ENCODE measurements at places on chromosomes 12 and 14. TPM values are rescaled to one million over a fixed set of nuclear protein-coding genes. Genes with fewer than 3 reads are reported as not detected.

GRCh38 chr12:121240484-121241101 is 30.7 kb downstream of the P2RX4 start:
- DNase-seq = no peak

DNA sequence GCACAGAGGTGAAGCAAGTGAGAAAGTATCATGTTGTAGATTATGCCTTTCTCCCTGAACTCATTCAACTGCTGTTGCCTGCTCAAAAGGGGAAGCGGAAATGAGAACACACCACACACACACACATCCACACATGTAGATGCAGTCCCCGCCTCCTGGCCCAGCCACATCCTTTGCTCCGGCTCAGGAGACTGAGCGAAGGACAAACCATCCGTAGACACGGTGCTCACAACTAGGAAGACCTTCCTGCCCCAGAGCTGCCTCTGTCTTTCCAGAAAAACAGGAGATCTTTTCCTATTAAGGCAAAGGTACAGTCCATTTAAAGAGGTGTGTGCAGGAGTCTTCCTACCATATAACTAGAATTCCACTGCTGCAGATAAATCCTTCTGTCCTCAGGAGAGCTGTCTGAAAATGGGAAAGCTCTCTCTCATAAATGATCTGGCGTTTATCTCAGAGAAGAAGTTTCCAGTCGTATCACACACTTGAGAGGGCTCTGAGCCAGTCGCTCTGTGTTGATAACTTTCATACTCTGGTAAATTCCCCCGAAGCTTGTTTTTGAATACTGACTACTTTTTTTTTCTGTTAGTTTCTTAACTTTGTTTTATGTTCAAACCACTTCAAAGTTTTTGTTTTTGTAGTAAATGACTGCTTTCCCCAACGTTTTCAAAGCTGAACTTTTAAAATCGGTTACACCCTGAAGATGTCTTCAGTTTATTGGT is at the start of gene TESPA1:
TESPA1 (minus strand) TSS at position 105 of the 719 bp plus-strand sequence. CDS start 10,200 bp downstream, outside the sequence.
- DNase-seq = no peak

GRCh38 chr14:56322531-56322930 is 204.3 kb downstream of the PELI2 start:
- DNase-seq = no peak

- no peak for DNase-seq
These were observed 125.4 kb upstream of the DIO2 start for GRCh38 chr14:80336608-80337106.

DNA sequence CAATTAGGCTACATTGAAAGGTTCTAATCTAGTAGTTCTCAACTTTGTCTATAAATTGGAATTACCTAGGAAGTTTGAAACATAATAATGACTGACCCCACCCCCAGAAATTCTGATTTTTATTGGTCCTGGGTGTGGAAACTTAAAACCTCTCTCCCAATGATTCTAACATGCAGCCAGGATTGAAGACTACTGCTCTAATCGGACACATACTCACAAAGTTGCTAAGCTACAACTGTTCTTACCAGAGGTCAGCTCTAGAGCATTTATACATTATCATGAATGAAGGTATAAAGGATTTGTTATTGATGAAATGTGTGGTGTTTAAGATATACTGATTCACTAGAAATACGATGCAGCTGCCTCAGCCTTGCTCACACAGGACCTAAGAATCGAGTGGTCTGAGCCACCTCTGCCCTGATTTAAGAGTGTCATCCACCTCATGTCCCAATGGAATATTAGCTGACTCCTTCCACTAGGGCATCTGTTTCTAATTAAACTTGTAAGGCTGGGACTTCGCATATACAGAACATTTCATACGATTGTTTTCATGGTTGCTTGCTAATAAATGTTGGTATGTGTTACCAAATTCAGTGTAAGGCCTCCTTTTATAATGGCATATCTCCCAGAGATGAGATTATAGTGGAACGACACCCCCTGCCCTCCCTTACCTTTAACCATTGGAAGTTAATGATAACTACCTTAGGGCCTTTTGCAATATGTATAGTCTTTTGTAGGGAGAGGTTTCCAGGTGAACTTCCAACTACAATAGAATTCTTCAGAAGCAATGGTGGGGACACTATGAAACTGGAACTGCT is 410.8 kb upstream of the PDE3A start:
- no peak for DNase-seq

DNA sequence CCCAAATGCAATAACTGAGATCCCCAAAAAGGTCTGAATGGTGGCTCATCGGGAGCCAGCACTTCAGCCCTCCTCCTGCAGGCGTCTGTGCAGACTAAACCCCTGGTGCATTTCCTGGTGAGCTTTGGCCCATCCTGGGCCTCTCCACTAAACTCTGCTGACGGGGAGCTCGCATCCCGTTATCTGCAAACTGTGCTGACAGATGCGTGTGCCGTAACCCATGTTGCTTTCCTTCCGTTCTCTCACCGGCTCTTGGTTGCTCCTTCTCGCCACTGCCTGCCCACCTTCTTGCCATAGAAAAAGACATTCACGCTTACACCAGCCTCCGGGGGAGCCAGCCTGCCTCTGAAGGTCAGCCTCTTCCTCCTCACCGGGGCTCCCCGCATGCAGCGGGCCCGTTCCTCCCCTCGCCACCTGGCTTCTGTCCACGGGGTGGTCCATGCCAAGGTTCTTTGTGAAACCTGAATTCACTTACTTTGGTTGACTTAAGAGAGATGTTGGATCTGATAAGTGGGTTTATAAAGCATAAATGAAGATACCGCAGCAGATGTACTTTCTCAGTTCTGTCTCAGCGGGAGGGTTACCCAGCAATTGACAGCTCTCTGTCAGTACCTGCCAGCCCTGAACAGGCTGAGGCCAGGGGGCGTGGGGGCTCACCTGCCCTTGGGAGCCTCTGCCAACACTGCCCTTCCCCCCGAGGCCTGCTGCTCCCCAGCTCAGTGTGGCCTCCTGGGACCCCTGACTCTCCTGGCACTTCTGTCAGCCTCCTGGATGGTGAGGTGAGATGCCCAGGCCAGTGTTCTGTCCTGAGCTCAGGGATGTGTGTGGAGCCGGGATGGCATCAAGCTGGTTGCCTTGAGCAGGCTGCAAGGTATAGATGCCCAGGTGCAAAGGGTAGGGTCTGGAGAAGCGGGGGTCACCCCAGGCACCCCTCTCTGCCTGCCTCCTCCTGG is 14.2 kb downstream of the ZFYVE21 start:
- no peak for DNase-seq

- no peak for DNase-seq
These were observed 13.4 kb downstream of the TNFAIP2 start for GRCh38 chr14:103136388-103137271.

DNA sequence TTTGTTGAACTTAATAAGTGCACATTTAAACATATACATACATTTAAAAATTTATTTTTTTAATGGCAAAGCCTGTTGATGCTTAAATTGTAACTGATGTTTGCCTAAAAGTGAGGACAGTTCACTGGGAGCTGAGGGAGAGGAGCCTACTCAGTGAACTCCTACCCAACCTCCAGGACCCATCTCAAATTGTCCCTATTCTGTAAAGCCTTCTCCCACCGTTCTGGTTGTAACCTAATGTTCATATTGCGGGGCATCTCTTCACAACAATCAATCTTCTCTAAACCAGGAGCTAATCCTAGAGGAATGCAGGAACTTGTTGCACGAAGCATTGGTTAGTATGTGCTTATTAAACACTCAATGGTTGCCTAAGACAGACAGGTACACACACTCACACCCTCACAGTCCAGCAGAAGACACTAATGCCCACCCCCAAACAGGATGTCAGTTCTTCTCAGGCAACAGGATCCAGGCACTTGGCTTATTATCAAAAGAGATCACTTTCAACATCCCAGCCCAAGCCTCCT is 1.8 kb downstream of the CLMN start:
- DNase-seq = no peak

GRCh38 chr14:74949859-74950573 is 5.4 kb downstream of the PGF start:
- no peak for DNase-seq

- DNase-seq = no peak
These were observed 17.2 kb downstream of the MAP3K12 start for GRCh38 chr12:53481939-53482586.

- no peak for DNase-seq
These were observed 98.9 kb downstream of the ZFP36L1 start for GRCh38 chr14:68693926-68694325.

GRCh38 chr14:79502751-79503148 is 708.6 kb downstream of the DIO2 start:
- no peak for DNase-seq

DNA sequence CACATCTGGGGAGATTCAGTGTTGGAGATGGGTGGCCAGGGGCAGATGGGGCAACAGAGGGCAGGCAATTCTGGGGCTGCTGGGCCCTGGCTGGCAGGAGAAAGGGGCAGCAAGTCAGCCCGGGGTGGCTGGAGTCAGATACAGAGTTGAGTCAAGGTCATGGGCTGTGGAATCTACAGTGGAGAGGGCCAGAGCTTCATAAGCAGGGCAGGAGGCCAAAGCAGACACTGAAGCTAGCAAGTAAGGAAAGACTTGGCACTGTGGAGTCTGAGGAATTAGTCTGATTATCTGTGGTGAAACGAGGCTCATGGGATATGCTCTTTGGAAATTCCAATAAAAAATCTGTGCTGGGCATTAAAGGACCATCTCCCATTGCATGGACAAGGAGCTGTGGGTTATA is 95.5 kb downstream of the TMX1 start:
- DNase-seq = no peak

- DNase-seq = no peak
These were observed 471.6 kb upstream of the FOXG1 start for GRCh38 chr14:28294834-28295440.

- no peak for DNase-seq
These were observed 125.0 kb downstream of the RAD51B start for GRCh38 chr14:67944605-67945004.

DNA sequence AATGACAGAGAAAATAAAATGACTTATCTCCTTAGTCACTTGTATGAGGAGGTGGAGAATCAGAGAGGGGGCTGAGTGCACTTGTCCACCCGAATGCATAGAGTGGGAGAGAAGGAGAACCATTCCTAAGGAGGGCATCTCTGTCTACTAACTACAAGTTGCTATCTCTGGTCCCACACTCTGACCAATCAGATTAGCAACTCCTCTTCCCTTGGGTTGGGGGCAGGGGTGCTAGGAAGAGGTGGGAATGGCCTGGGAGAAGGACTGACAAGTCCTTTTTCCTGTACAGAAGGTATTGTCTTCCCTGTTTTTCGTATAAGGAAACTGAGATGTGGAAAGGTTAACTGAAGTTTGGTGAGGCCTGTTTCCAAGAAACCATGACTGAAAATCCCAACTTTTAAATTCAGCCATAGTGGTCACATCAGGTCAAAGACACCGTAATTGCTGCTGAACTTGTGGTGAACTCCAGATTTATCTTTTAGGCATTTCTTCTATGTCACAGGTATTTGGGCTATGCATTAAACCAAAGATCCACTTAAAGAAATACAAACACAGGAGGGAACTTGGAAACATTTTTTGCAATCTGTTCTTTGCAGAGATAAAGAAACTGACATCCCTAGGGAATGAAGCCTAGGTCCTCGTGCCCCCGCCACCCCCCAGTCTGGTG is 207.8 kb downstream of the CRADD start:
- no peak for DNase-seq

GRCh38 chr12:114682106-114682784 is 1.7 kb downstream of the TBX3 start:
- DNase-seq = no peak

- no peak for DNase-seq
These were observed 13.4 kb downstream of the GRIP1 start for GRCh38 chr12:66665435-66665985.

DNA sequence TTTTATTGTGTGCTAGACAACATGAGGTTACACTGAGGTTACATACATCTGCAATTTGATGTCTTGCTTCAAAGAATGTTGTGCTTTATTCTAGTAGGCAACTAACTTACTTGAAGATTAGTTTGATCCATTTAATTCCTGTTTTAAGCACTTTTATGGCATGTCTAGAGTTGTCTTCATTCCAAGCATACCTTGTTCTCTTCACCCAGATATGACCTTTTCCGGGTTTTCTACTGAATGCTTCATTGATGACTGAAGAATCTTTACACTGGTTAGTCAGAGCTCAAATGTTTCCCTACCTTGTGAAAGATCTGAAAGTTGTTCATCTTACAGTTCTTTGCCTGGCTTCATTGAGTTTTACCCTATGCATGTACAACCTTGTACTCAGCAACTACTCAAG is 274.0 kb upstream of the KITLG start:
- DNase-seq = no peak

DNA sequence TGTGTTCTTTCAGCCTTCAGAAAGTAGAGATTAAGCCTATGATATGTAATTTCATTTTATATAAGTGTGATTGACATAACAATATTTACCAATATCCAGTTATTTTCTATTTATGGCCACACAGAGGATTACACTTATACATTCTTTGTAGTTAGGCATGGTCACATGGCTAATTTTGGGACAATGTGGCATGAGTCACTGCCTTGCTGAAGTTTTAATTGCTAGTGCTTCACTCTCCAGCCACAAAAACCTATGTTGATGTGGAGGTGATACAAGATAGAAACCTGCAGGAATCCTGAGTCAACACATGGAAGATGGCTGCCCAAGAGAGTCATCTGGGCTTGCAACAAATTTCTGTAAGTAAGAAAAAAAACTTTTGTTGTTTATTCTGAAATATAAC is 17.0 kb downstream of the CLEC14A start:
- DNase-seq = no peak

GRCh38 chr12:10557329-10557728 is 51.6 kb downstream of the EIF2S3B start:
- DNase-seq = no peak

GRCh38 chr12:109600995-109601394 is 27.4 kb downstream of the MVK start:
- no peak for DNase-seq

DNA sequence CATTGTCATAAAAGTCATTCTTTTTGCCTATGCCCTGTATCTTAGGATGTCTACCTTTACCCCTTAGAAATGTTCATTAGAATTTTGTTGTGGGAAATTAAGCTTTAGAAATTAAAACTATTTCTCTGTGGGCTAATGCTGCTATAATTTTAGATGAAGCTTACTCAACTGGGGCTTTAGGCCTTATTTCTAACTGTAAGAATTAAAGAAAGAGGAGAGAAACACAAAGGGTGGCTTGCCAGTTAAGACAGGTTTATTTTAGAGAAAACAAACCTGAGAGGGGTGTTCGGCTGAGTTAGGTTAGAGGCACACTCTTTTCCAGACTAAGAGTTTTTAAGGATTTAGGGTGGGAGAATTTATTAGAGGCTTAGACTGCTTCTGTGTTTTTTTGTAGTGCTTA is 6.4 kb downstream of the TRIP11 start:
- no peak for DNase-seq

SLC25A47 gene
- polyA plus RNA-seq = not detected

OR4E2 gene
- not detected for polyA plus RNA-seq

MSRB3 gene
- polyA plus RNA-seq = 24.6 TPM

DCN gene
- 791 TPM for polyA plus RNA-seq

TRPV4 gene
- 12.5 TPM for polyA plus RNA-seq

FERMT2 gene
- polyA plus RNA-seq = 159 TPM

CTSG gene
- polyA plus RNA-seq = 0.88 TPM

RFX4 gene
- 0.36 TPM for polyA plus RNA-seq

IL25 gene
- not detected for polyA plus RNA-seq

LGR5 gene
- polyA plus RNA-seq = 16.4 TPM

IAPP gene
- polyA plus RNA-seq = not detected

FGD6 gene
- 11.5 TPM for polyA plus RNA-seq

HOXC6 gene
- 23.8 TPM for polyA plus RNA-seq
